ENCODE measurements at places on chromosomes 13 and 19. TPM values are rescaled to one million over a fixed set of nuclear protein-coding genes. Genes with fewer than 3 reads are reported as not detected.

The SULT2B1 gene
- not detected for total RNA-seq

The RELB gene
- total RNA-seq, result 3.1 TPM

The DAND5 gene
- total RNA-seq, result not detected

The HIPK4 gene
- total RNA-seq, result 0.18 TPM

The SULT2A1 gene
- not detected for total RNA-seq

The ZNF99 gene
- not detected for total RNA-seq

The TNFAIP8L1 gene
- 2.2 TPM for total RNA-seq

The SWSAP1 gene
- total RNA-seq, result 2.1 TPM

The FAM83E gene
- 1.6 TPM for total RNA-seq

The SCEL gene
- total RNA-seq, result not detected

The KLK7 gene
- not detected for total RNA-seq

The PABPC3 gene
- 0.04 TPM for total RNA-seq

The CXCL17 gene
- 0.25 TPM for total RNA-seq

DNA sequence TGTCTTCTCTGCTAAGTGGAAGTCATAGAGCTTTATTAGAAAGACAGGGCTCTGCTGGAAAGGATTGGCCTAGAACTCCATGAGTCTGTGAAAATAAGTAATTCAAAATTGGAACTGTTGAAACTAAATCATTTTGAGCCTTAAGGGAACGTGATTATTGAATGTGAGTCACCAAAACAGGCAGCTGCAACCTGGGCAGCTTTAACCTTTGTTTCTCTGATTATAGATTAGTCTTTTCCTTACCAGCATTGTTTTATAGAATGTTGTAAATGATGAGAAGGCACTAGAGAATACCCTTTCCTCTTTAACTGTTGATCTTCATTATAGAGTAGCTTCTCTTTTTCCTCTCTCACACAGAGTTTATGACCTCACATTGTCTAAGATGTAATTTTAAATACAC, 638.8 kb upstream of the SLITRK6 start:
- DNase-seq, result no peak

DNA sequence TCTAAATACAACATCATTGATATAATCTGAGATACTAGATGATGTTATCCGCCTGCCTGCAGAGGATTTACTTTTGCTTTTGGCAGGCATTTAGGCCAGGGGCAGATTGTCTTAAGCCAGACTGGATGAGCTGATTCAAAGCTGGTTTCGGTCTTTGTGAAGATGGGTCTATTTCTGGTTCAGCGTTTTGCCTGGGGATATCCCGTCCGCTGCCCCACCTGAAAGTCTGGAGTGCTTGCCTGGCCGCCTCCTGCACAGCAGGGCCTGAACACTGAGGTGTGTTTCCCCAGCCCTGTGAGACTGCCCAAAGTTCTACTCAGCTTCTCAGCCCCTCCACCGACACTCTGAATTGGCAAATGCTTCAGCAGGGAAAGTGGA, 149.7 kb downstream of the KATNAL1 start:
- DNase-seq, result no peak

- no peak for DNase-seq
Measured at GRCh38 chr19:11506967-11507366, 1.3 kb upstream of the ZNF653 start.

GRCh38 chr19:289651-290371, 1.4 kb downstream of the PLPP2 start:
- DNase-seq, result no peak

GRCh38 chr13:43744261-43745031, 42.3 kb downstream of the ENOX1 start:
- DNase-seq, result peak; percentile 24

- DNase-seq, result no peak
Measured at GRCh38 chr13:59865398-59865797, 298.3 kb downstream of the DIAPH3 start.

DNA sequence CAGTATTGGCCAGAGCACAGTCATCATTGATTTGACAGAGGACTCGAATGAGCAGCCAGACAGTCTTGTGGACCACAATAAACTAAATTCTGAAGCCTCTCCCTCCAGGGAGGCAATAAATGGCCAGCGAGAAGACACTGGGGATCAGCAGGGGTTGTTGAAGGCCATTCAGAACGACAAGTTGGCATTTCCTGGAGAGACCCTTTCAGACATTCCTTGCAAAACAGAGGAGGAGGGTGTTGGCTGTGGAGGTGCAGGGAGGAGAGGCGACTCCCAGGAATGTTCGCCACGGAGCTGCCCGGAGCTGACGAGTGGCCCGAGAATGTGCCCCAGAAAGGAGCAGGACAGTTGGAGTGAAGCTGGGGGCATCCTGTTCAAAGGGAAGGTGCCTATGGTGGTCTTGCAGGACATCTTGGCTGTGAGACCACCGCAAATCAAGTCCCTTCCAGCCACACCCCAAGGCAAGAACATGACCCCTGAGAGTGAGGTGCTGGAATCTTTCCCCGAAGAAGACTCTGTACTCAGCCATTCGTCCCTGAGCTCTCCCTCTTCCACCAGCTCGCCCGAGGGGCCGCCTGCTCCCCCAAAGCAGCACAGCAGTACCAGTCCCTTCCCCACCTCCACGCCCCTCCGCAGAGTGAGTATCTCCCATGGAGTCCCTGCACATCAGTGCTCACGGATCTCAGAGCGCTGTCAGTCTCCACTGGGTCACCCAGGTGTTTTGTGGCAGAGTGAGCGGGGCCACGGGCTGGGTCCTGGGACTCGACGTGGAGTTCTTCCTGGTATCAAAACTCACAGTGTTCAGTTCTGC, 6.9 kb downstream of the CHAF1A start:
- no peak for DNase-seq

DNA sequence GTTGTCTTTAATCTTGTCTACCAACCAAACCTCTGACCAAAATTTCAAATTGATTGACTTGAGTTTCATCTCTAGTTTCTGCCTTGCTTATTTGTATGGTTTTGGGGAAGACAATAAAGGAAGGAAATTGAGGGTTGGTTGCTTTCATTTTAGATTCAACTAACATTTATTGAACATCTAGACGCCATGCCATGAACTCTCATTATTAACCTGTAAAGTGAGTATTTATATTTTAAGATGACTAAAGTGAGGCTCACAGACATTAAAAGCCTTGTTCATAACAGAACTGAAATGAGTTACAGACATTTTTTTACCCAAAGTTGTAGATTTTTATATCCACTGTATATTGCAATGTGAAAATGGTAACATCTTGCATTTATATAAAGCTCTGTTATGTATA, 239.3 kb downstream of the LMO7 start:
- DNase-seq, result no peak

- no peak for DNase-seq
Measured at GRCh38 chr19:35400773-35401100, 29.9 kb downstream of the GPR42 start.

GRCh38 chr19:1672038-1672768, 19.8 kb upstream of the TCF3 start:
- peak; percentile 59 for DNase-seq

- DNase-seq, result peak; percentile 32
Measured at GRCh38 chr13:90868321-90868920, 479.1 kb upstream of the MIR17HG start.

GRCh38 chr19:28878862-28879566, 333.9 kb downstream of the UQCRFS1 start:
- peak; percentile 83 for DNase-seq

GRCh38 chr13:106416645-106417044, 118.8 kb downstream of the EFNB2 start:
- no peak for DNase-seq

- no peak for DNase-seq
Measured at GRCh38 chr13:26061947-26062346, 10.1 kb upstream of the SHISA2 start.

DNA sequence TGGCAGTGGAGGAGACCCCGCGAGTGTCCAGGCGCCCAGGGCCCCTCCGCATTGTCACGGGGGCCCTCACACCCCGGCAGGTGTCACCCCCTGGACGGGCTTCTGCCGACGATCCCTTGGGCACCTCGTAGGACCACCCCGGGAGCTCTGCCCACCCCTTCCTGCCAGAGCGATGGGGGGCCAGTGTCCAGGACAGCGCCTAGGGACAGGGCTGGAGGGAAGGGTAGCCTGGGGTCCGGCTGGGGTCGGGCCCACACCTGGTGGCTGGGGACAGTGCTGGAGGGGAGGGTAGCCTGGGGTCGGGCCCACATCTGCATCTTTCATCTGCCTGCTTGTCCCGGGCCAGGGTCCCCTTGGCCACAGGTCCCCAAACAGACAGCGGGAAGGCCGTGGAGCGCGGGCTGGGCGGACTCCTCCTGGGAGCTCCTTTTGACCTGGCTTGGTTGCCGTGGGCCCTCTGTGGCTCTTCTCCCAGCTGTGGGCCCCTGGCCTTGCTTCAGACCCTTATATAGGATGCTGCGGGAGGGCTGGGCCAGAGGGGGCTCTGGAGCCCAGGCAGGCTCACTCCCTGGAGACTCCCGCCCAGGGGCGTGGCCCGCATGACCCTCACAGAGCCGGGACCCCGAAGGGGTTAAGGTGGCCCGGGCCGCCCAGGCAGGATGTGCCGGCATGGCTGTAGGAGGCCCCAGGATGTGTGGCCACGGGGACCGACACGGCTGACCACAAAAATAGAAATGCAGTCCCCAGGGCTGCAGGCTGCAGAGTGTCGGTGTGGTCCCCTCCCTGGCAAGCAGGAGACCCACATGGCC, 74.1 kb upstream of the MCF2L start:
- DNase-seq, result no peak

- no peak for DNase-seq
Measured at GRCh38 chr19:38453596-38453995, 20.1 kb downstream of the RYR1 start.

- DNase-seq, result no peak
Measured at GRCh38 chr19:48770266-48770665, 14.9 kb downstream of the FGF21 start.

DNA sequence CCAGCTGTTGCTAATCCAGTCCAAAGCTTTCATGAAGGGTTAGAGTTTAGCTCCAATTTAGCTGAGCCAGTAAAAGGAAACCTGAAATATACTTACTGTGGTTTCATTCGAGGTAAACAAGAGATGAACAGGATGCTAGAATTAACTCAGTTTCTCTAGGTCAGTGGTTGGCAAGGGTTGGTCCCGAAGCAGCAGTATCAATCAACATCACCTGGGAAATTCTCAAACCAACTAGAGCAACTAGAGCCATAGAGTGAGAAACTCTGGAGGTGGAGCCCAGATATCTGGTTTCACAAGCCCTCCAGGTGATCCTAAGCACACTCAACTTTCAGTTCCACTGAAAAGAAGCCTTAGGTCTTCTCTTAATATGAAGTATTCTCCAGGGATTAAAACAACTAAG, 376.7 kb downstream of the OXGR1 start:
- DNase-seq, result no peak

DNA sequence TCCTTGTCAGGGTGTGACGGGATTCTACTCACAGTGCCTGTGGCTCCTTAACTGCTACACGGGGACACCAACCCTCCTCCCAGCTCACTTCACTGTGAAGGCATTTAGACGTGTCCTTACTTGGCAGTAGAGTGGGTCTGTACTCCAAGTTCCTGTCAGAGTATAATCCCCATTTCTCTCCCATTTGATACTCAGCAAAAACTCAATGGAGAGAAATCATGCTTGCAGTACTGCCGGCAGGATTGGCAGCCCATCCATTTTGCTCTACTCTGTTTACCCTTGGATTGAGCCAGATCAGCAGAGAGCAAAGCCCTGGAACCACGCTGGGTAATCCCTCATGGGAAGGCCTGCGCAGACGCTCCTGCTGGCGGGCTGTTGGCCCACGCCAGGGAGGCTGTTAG, 28.9 kb downstream of the ARL11 start:
- DNase-seq, result no peak

DNA sequence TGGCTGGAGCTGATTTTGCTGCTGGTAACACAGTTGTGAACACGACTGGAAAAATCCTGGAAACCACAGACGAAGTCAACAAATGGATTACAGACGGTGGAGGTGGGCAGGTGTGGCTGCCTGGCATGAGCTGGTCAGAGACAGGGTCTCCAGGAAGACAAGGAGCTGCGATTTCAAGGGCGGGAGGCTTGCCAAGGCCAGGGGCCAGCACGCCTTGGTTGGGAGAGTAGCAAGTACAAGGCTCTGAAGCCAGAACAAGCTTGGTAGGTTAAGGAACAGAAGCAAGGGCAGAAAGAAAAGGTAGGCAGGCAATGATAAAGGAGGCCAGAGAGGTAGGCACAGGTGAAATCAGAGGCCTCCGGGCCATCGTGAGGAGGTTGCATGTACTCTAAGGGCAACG, 50.7 kb upstream of the AMER2 start:
- DNase-seq, result no peak

DNA sequence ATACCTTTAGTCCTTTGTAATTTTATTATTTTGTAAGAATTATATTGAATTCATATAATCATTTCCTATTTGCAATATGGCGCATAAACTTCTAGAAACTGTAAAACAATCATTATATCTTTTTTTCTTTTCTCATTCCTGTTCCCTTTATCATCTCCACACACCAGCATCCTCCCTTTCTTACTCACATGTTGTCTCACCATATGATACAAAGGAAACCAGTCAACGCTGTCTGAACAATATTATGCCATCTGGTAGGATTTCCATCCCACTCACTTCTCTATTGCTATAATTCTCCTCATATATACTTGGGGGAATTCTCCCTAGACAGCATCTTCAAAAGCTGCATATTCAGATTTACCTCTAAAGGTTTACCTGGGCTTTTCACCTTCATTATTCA, 389.8 kb downstream of the NDFIP2 start:
- no peak for DNase-seq

DNA sequence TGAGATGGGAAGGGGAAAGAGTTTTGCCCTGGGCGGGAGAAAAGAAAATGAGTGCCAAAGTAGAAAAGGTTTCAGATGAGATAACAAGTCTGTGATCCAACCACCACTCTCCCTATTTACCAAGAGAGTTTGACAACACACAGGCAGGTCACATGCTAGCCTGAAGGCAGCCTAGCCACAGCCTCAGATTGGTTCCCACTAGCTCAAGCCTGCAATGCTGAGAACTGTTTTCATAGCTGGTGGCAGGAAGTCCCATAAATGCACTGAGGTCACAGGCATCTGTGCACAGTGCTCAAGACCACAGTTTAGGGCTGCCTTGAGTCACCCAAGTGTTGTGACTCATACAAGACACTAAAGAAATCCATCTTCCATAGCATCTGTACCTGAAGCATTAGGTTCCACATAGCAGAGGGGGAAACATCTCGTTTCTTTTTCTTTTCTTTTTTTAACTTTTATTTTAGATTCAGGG, 18.5 kb upstream of the POP4 start:
- DNase-seq, result no peak

DNA sequence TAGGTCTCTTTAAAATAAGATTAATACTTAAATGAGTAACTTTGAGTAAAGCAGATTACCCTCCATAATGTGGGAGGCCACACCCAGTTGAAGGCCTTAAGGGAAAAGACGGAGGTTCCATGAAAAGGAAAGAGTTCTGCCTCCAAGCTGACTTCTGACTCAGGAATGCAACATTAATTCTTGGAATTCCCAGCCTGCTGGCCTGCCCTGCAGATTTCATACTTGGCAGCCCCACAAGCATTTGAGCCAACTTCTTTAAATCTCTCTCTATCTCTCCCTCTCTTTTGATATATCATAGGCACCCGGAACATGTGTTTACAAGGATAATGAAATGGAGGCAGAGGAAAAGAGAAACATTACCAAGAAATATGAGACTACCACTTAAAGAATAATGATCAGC, 902.3 kb upstream of the MIR17HG start:
- peak; percentile 33 for DNase-seq

- DNase-seq, result no peak
Measured at GRCh38 chr13:73338389-73338788, 279.6 kb downstream of the KLF5 start.
